Stimulated activated CD8-positive, alpha-beta memory T cell treated with anti-CD3 and anti-CD28 coated beads, Interleukin-15, amount 100 ng/mL, for 48 hours (primary cell): ENCODE measurements at places on chromosomes 16 and 17.

DNA sequence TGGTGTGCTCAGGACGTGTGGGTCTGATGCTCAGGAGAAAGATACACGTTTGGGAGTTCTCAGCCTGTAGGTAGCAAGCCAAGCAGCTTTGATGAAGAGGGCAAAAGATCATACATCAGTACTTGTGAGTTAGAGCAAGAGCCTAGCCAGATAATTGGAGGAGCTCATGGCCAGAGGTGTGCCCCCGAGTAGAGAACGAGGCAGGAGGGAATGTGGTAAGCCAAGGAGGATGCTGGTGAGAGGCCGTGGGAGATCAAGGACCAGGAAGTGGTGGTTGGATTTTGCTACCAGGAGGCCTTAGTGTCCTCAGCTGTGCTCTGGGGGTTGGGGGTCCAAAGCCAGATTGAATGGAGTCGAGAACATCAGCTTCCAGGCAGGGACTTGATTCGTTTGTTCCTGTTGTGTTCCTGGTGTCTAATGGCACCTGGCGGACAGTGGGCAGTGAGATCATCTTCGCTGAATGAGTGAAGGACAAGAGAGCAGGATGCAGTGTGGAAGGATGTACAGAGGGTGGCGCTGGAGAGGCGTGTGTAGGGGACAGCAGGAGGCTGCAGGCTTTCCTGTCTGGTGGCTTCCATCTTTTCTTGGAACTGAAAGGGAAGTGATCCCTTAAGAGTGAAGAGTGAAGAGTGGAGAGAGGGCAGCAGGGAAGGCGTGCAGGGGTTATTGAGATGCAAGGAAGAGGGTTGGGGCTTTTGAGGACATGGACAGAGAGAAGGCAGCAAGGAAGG is 11.6 kb downstream of the FBXL19 start:
- no peak for DNase-seq

DNA sequence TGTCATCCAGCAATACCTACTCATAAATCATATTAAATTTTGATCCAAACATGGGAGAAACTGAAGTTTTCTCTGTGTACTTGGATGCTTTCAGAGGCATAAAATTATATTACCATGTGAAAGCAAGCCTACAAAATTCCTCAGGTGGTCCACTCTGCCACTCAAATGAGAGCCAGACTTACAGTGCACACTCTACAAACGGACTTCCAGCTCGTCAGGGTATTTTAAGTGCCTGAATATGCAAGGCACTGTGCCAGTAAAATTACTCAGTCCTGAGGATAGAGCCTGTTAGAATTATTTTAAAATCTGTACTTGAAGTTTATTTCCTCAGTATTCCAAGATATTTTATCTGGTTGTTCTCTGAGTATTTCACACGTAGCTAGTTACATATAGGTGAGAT is 54.5 kb downstream of the TENT4B start:
- no peak for DNase-seq

- DNase-seq: no peak
Observed at GRCh38 chr16:54630284-54630967, 300.2 kb upstream of the IRX5 start.

GRCh38 chr16:88639231-88640038 is 1.1 kb downstream of the IL17C start:
- no peak for DNase-seq

DNA sequence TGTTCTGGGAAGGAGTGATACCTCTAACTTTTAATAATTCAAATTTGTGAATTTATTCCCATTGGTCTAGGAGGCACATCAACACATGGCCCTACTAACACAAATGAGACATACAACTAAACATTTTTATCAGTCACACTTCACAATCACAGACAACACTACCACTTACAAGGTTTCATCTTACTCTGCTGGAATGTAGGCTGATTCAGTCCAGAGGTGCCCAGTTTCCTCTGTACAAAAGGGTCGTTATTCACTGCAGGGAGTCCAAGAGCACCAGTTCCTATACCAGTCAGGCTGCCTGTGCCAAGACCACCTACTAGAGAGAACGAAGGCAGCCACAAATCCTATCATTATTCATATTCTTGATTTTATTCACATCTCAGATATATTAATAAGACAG is 41.4 kb downstream of the SETD6 start:
- DNase-seq: no peak

- DNase-seq: no peak
Observed at GRCh38 chr17:51060396-51060795, 60.3 kb downstream of the SPAG9 start.

GRCh38 chr16:72480911-72481310 is 309.0 kb upstream of the PMFBP1 start:
- no peak for DNase-seq

- DNase-seq: peak; percentile 22
Observed at GRCh38 chr17:47810200-47810821, 11.3 kb downstream of the OSBPL7 start.

GRCh38 chr16:66474750-66475199 is 47.7 kb downstream of the BEAN1 start:
- DNase-seq: peak; percentile 36

GRCh38 chr17:64337676-64338075 is 53.0 kb downstream of the PECAM1 start:
- DNase-seq: no peak

DNA sequence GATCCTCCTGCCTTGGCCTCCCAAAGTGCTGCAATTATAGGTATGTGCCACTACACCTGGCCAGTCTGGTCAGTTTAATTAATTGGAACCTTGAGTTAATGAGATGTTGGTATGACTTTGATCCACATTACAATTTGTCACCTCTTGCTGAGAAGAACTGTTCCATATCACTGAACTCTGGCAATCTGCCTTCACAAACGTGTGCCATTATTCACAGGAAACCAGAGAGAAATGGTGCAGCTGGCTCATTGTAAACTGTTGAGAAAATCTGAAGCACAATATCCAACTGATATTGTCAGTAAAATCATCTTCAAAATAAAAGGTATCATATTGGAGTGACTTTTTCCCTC is 39.3 kb upstream of the YPEL2 start:
- DNase-seq: no peak

GRCh38 chr16:48607056-48607825 is 2.7 kb downstream of the N4BP1 start:
- no peak for DNase-seq

GRCh38 chr16:56348168-56349085 is 76.9 kb downstream of the AMFR start:
- DNase-seq: no peak

DNA sequence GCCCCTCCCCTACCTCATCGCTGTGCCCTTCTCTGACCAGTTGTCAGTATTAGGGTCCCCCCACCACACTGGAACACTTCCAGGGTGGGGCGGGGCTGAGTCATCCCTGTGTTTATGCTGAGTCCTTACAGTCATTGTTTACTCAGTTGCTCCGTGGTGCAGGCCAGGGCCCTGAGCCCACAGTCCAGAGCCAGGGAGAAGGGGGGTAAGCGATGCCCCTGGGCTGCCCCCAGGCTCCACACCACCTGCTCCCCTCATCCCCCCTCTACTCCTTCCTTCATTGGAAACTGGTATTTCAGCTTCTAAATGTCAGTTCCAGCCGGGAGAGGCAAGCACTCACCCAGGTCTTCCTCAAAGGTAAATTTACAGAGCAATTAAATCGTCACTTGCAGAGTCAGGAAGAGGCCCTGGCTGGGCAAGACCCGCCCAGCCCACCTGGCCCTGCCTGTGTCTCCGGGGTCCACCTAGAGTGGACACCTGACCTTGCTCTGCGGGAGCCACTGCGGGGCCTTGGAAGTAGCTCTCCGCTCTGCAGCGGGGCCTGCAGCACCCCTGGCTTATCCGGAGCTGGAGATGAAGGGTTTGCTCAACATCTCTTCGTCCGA is 4.8 kb downstream of the ATP2A3 start:
- DNase-seq: no peak

- DNase-seq: no peak
Observed at GRCh38 chr16:23232806-23233205, 50.3 kb downstream of the SCNN1G start.

DNA sequence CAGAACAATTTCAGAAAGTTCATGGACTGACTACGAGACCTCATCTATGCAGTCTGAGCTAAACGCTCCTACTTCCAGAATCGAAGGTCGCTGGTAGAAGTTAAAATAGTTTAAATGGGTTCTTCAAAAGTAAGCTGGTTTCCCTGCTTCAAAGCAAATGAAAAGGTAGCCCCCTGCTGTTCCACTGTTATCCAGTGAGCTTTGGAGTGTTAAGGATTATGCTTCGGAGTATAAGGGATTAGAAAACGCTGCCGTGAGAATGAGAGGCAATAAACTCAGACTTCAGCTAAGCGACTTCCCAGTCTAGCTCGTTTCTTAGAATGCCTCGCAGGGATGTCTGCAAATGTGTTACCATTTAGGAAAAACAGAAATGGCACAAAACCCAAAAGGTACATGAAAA is 12.4 kb downstream of the MLYCD start:
- DNase-seq: no peak

GRCh38 chr17:13541032-13541480 is 60.7 kb downstream of the HS3ST3A1 start:
- DNase-seq: no peak

GRCh38 chr16:26643519-26643918 is 423.2 kb upstream of the C16orf82 start:
- DNase-seq: no peak

GRCh38 chr17:79841369-79842135 is 2.3 kb upstream of the CBX4 start:
- DNase-seq: no peak

DNA sequence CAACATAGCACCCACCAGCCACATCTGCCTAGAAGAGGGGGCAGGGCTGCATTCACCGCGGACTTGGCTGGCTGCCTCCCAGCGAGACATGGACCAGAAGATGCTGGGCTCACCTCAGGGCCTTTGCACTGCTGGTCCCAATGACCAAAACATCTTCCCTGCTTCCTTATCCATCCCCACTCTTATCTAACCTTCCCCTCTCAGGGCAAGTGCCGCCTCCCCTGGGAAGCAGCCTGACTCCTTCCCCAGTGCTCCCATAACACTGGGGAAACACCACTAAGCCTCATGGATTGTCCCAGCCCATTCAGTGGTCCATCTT is 5.7 kb downstream of the TMC6 start:
- DNase-seq: no peak

DNA sequence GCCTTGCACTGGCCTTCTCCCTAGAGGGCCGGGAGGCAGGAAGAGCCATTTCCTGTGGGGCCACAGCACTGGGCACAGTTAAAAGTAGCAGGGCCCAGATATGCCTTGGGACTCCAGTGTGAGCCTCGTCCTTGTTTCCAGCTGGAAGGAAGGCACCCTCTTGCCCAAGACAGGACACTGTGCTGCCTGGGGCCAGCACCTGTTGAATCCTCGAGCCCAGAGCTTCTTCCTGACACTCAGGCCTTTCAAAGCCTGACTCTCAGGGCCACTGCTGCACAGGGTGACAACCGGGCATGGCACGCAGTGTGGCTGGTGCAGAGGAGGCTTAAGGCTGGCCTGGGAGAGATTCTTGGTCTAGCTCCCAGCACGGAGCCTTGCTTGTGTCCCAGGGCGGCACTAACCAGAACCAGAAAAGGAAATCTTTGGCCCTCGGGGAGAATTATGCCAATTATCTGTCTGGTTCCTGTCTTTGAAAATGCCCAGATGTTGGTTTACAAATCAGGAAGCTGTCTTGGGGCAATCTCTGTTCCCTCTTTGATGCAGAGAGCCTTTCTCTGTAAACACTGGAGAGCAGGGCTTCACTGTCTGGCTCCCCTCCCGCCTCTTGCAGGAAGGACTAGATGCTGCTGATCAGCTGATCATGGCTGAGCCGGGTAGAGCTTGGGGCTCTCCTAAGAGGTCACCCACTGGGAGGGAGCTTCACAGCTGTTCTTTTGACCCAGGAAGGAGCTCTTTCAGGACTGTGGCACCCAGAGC is 11.1 kb downstream of the LDHD start:
- no peak for DNase-seq

DNA sequence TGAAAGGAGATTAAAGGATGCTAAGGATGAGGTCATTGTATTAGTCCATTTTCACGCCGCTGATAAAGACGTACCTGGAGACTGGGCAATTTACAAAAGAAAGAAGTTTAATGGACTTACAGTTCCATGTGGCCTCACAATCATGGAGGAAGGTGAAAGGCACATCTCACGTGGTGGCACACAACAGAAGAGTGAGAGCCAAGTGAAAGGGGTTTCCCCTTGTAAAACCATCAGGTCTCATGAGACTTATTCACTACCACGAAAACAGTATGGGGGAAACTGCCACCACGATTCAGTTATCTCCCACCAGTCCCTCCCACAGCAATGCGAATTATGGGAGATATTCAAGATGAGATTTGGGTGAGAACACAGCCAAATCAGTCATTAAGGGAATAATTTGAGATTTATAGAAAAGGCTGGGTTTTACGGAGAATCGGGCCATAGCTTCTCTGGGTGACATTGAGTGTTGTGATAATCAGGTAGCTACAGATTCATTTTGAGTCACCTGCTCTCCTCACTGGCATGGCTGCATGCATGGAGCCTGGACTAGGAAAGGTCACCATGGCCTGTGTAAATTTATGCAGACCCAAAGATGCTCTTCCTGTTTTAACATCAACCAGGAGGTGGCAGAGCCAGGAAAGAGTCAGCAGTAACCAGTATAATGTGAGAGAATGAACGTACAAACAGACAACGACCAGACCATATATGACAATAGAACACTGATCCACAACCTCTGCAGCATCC is 40.5 kb upstream of the DYNLRB2 start:
- no peak for DNase-seq

- DNase-seq: no peak
Observed at GRCh38 chr17:74453665-74454196, 12.7 kb upstream of the CD300A start.

DNA sequence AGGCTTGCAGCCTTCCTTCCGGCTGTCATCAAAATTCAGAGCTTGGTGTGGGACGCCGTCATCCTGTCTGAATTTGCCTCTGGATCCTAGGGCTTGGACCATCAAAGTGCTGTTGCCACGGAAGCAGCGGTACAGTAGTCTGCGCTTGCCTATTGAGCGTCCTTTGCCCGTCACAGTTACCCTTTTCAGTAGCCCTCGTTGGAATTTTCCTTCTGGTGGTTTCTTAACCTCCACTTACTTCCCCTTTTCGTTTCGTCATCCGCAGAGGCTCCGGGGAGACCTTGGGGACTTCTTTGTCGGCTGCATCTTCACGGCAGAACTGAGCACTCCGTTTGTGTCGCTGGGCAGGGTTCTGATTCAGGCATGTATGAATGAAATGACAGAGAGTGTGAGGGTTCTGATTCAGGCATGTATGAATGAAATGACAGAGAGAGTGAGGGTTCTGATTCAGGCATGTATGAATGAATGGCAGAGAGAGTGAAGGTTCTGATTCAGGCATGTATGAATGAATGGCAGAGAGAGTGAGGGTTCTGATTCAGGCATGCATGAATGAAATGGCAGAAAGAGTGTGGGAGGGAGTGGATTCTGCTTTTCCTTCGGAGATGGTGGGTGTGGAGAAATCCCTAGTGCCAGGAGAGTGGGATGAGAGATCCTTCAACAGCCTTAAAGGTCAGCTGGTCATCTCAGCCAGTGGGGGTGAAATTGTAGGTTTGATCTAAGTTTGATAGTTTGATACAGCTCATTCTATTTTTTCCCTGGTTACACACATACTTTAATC is 8.0 kb downstream of the TLCD3A start:
- peak; percentile 35 for DNase-seq
